ENCODE measurements at places on chromosomes 11 and 22. TPM values are rescaled to one million over a fixed set of nuclear protein-coding genes. Genes with fewer than 3 reads are reported as not detected.

DNA sequence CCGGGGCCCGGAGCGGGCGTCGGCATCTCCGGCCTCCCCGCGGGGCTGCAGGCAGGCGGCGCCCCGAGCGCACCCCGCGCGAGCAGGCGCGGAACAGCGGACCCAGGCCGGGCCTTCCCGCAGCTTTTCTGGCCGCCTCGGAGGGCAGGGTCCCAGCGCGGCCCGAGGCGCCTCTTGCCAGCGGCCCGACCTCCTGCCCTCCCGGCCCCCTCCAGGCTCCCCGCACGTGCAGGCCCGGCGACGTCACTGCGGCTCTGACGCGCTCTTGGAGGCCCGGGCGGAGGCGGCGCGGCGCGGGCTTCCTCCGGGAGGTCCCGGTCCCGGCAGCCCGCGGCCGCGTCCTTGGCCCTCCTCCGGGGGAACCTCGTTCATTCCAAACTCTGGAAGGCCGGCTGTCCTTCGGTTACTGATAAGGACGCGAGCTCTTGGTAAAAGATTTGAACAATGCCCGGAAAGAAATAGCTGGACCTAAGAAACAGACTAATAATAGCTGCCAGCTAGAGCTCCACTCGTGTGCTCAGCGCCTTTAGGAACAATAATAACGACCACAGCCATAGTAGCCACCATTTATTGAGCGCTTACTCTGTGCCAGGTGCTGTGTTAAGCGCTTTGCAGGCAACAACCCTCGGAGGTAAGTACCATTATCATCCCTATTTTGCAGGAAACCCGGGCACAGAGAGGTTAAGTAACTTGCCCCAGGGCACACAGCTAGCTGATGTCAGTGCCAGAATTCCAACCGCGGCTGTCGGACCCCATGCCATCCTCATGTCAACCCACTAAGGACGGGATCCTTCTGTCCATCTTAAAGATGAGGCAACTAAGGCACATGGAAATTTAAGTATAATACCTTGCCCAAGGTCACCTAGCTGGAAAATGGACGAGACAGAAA is 39.1 kb upstream of the CREB3L1 start:
- peaks cover 16% of the 10 kb centered on the region for H3K27me3 ChIP-seq
- peak overlapping the region; percentile 61 for H3K27ac ChIP-seq
- H3K36me3 ChIP-seq, result no peaks in the 10 kb centered on the region
- H3K4me3 ChIP-seq, result peak overlapping the region; percentile 60

DNA sequence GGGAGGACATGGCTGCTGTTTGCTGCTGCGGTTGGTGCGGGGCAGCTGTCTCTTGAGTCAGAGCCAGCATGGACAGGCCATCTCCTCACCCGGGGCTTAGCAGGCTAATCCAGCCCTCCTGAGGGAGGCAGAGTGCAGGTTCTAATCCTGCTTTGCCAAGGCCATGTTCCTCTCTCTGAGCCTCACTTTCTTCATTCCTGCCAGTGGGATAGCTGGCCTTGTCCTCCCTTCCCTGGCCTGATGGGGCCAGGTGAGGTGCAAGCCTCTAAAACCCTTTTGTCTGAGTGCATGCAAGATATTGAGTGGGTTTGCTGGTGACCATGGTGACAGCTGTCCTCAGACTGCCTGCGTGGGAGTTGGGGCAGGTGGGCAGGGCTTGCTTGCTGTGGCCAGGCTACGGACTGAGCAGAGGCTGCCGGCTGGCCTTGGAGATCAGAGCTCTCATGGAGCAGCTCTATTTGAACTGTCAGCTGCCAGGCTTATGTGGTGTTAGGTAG is 3.6 kb downstream of the USP35 start:
- peaks cover 39% of the 10 kb centered on the region for H3K4me1 ChIP-seq
- H3K4me3 ChIP-seq, result no peak overlapping the region
- peaks cover 1% of the 10 kb centered on the region for H3K36me3 ChIP-seq
- no peaks in the 10 kb centered on the region for H3K27me3 ChIP-seq
- DNase-seq, result peak; percentile 20

- no peaks in the 10 kb centered on the region for H3K36me3 ChIP-seq
- no peak for DNase-seq
- H3K27me3 ChIP-seq, result peaks cover 3% of the 10 kb centered on the region
- H3K4me3 ChIP-seq, result no peak overlapping the region
- H3K27ac ChIP-seq, result no peak overlapping the region
Observed at GRCh38 chr11:7196396-7197146, 55.1 kb upstream of the SYT9 start.

DNA sequence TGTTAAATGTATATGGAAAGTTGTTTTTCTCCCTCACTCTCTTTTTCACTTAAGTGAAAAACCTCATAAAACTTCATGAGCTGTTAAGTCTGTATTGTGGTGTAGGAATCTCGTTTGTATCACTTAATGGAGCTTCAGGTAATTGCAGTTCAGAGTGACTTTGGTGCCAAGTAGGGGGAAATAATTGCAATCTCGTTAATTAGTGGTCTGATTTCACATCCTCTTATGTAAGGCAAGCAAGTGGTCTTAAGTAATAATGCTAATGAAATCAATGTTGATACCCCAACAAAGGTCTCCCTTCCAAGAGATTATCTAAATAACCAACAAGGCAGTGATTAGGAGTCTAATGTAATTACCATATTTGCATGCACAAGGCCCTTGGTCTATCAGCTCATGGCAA is 174.2 kb upstream of the SORL1-AS1 start:
- no peak overlapping the region for H3K4me3 ChIP-seq
- H3K4me1 ChIP-seq, result peaks cover 2% of the 10 kb centered on the region
- H3K27me3 ChIP-seq, result no peaks in the 10 kb centered on the region
- H3K27ac ChIP-seq, result no peak overlapping the region

- H3K4me3 ChIP-seq, result no peak overlapping the region
- no peaks in the 10 kb centered on the region for H3K27me3 ChIP-seq
- H3K36me3 ChIP-seq, result no peaks in the 10 kb centered on the region
- H3K27ac ChIP-seq, result no peak overlapping the region
- no peaks in the 10 kb centered on the region for H3K4me1 ChIP-seq
- DNase-seq, result no peak
Observed at GRCh38 chr11:83858694-83859093, 572.5 kb upstream of the CCDC90B start.

GRCh38 chr11:99585606-99586005 is 564.9 kb downstream of the CNTN5 start:
- no peaks in the 10 kb centered on the region for H3K4me1 ChIP-seq
- no peak for DNase-seq
- H3K27me3 ChIP-seq, result no peaks in the 10 kb centered on the region
- H3K4me3 ChIP-seq, result no peak overlapping the region
- H3K27ac ChIP-seq, result no peak overlapping the region

DNA sequence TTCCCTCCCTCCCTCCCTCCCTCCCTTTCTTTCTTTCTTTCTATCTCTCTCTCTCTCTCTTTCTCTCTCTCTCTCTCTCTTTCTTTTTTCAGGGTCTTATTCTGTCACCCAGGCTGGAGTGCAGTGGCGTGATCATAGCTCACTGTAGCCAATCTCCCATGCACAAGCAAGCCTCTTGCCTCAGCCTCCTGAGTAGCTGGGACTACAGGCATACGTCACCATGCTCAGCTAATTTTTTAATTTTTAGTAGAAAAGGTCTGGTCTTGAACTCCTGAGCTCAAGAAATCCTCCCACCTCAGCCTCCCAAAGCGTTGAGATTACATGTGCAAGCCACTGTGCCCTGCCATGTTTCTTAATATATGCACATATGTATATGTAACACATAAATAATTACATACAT is 19.0 kb downstream of the TSKU start:
- H3K27ac ChIP-seq, result no peak overlapping the region
- peaks cover 35% of the 10 kb centered on the region for H3K4me1 ChIP-seq

GRCh38 chr11:119324189-119324588 is 7.3 kb upstream of the MCAM start:
- no peaks in the 10 kb centered on the region for H3K36me3 ChIP-seq
- H3K27me3 ChIP-seq, result no peaks in the 10 kb centered on the region
- H3K4me1 ChIP-seq, result peaks cover 14% of the 10 kb centered on the region
- no peak overlapping the region for H3K4me3 ChIP-seq
- H3K27ac ChIP-seq, result no peak overlapping the region
- DNase-seq, result no peak

GRCh38 chr11:115920841-115921480 is 416.7 kb upstream of the CADM1 start:
- peaks cover 21% of the 10 kb centered on the region for H3K4me1 ChIP-seq
- no peak overlapping the region for H3K4me3 ChIP-seq
- H3K27ac ChIP-seq, result no peak overlapping the region
- peaks cover 5% of the 10 kb centered on the region for H3K27me3 ChIP-seq

DNA sequence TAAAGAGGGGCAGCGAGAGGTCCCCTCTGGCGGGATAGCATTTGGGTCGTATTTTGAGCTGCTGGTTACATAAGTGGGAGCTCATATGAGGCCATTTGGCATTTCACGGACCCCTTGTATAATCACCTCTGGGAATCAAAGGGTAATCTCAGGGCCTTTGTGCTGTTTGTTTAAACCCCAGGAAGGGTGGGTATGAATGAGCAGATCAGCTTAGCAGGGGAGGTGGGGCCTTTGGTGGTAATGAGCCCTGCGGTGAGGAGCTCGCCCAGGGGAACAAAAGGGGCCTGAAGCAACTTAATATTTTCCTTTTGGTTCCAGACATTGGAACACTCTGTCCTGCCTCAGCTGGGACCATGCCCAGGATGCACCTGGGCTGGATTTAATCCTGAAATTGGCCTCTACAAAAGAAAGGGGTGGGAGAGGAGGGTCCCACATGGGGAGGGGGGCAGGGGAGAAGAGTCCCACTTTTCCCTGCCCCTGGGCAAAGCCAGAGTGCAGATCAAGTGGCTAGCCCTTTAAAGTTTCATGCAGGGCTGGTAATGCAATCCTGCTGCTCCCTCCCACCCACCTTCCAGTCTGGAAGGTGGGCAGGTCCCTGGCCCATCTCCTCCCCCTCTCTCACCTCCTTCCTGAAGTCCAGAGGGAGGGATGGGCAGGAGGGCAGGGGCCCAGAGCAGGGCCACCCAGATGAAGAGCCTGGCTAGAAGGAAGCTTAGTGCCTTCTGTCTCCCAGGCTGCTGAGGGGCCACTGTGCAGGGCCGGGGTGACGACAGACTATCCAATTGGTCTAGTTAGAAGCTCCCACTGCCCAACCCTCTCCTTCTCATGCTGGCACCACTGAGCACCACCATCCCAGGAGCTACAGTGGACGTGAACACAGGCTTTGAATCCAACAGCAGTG is 10.5 kb downstream of the TSKU start:
- H3K4me1 ChIP-seq, result peaks cover 11% of the 10 kb centered on the region
- H3K27ac ChIP-seq, result no peak overlapping the region
- no peaks in the 10 kb centered on the region for H3K36me3 ChIP-seq
- DNase-seq, result no peak
- no peak overlapping the region for H3K4me3 ChIP-seq

- DNase-seq, result no peak
- H3K4me3 ChIP-seq, result no peak overlapping the region
- no peaks in the 10 kb centered on the region for H3K36me3 ChIP-seq
- no peaks in the 10 kb centered on the region for H3K4me1 ChIP-seq
- H3K27ac ChIP-seq, result no peak overlapping the region
Observed at GRCh38 chr11:23509023-23509422, 648.7 kb upstream of the CCDC179 start.

DNA sequence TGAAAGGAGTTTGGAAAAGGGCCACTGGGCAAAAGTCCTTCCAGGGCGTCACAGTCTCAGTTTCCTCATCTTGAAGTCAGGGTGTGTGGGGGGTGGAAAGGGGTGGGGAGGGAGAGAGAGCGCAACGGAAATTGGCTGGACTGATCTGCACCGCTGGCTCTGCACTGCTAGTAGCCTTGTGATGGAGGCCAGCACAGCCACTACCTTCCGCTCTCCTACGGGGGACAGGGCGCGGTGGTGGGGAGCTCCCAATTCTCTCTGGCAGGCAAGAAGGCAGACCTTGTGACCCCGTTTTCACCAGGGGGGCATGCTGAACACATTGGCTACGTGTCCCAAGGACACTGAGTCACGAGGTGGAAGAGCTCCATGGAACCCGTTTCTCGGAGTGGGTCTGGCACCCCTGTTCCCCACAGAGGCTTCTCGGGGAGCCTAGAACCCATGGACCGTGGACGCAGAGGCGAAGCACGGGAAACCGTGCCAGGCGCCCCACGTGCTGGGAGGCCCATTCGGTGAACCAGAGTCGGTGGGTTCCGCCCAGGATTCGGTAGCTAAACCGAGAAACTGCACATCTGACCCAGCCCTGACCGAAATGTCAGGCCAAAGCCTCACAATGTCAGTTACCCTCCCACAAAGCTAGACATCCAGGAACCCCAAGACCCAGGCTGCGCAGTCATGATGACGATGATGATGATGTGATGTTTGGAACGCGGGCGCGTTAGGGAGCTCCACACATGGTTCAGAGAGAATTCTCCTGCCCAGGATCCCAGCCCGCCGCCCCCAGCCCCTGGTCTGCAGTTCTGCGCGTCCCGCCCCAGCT is 28.3 kb upstream of the WNT11 start:
- peaks cover 43% of the 10 kb centered on the region for H3K4me1 ChIP-seq
- peak overlapping the region; percentile 83 for H3K4me3 ChIP-seq
- H3K27ac ChIP-seq, result peak overlapping the region; percentile 92
- peak; percentile 48 for DNase-seq

GRCh38 chr11:105226091-105226490 is 86.5 kb upstream of the CARD18 start:
- no peaks in the 10 kb centered on the region for H3K36me3 ChIP-seq
- peaks cover 6% of the 10 kb centered on the region for H3K27me3 ChIP-seq
- DNase-seq, result no peak
- no peak overlapping the region for H3K4me3 ChIP-seq

DNA sequence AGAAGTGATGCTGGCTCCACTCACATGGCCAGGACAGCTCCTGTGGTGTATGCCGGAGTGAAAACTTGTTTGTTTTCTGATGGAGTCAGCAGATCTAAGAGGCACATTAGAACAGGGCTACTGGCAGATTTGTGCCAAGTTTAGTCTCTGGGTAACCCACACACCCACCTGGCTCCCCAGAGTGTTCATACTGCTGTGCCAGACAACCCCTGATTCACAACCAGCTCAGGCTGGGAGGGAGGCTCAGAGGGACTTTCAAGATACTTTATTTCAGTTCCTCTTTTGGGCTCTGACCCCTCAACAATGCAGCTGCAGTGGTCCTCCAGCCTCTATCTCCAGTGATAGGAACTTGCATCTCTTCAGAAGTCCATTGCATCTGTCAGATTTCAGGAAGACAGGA is 8.5 kb downstream of the NTM start:
- no peak for DNase-seq
- peaks cover 1% of the 10 kb centered on the region for H3K27me3 ChIP-seq
- H3K4me3 ChIP-seq, result no peak overlapping the region

GRCh38 chr11:16603245-16603644 is 135.2 kb upstream of the C11orf58 start:
- DNase-seq, result no peak
- peaks cover 51% of the 10 kb centered on the region for H3K27me3 ChIP-seq
- peaks cover 3% of the 10 kb centered on the region for H3K36me3 ChIP-seq
- H3K27ac ChIP-seq, result no peak overlapping the region
- H3K4me3 ChIP-seq, result no peak overlapping the region

GRCh38 chr11:27497284-27497866 is 9.2 kb downstream of the LIN7C start:
- no peak overlapping the region for H3K4me3 ChIP-seq
- peaks cover 19% of the 10 kb centered on the region for H3K4me1 ChIP-seq
- DNase-seq, result no peak
- H3K27ac ChIP-seq, result no peak overlapping the region

NPAS4 gene
- total RNA-seq, result 0.11 TPM

MPZL2 gene
- total RNA-seq, result 31.0 TPM

CST6 gene
- total RNA-seq, result not detected

SLC22A8 gene
- not detected for total RNA-seq

CASP5 gene
- total RNA-seq, result not detected

GPHA2 gene
- not detected for total RNA-seq

PLAAT3 gene
- 4.8 TPM for total RNA-seq

TMEM191B gene
- 1.2 TPM for total RNA-seq

RFPL2 gene
- total RNA-seq, result not detected

CYB5R2 gene
- 4.2 TPM for total RNA-seq

Measured in activated CD8-positive, alpha-beta T cell treated with anti-CD3 and anti-CD28 coated beads for 36 hours (primary cell).